ENCODE measurements at places on chromosomes 16 and 17.
A peak's percentile ranks its signal among the peaks of the same experiment; 100 is the strongest.

- DNase-seq, result no peak
These were observed at the start of gene CACNG3 for GRCh38 chr16:24255456-24256371. TSS of gene CACNG3 (plus strand) at chr16:24256335. CDS start at chr16:24256755, 420 bp downstream.

DNA sequence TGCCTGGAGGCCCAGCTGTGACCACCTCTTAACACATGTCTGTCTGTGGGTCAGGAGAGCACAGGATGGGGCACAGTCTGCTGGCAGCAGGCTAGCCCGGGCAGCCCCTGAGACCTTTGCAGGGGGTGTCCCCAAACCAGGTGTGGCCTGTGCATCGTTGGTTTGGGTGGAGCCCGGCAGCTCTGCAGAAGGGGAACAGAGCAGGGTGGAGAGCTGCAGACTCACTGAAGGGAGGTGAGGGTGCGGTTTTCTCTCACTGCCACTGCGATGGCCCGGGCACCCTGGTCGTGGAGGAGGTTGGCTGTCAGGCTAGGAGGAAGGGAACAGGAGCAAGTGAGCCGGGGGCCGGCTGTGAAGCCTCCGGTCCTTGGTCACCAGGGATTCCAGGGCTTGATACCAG is 28.8 kb downstream of the NLRC3 start:
- DNase-seq, result no peak

- no peak for DNase-seq
These were observed 30.6 kb downstream of the TNFRSF13B start for GRCh38 chr17:16941072-16942036.

- no peak for DNase-seq
These were observed 17.8 kb upstream of the HNF1B start for GRCh38 chr17:37762666-37763065.

GRCh38 chr17:57104461-57105175 is 19.6 kb downstream of the AKAP1 start:
- peak; percentile 44 for DNase-seq

DNA sequence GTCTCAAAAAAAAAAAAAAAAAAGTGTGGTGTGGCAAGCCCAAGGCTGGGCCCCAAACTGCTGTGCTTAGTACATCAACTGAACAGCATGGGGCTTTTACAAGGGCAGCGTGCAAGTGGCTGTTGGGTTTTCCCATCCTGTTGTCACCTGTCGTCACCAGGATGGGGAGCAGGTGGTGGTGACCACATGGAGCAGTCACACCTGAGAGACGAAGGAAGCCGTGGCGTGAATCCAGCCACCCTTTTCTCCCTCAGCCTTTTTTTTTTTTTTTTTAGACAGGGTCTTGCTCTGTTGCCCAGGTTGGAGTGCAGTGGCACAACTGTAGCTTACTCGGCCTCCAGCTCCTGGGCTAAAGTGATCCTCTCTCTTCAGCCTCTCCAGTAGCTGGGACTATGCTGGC is 4.1 kb upstream of the MRPL58 start:
- no peak for DNase-seq

- DNase-seq, result no peak
These were observed 6.4 kb downstream of the ZNF764 start for GRCh38 chr16:30551781-30552180.

DNA sequence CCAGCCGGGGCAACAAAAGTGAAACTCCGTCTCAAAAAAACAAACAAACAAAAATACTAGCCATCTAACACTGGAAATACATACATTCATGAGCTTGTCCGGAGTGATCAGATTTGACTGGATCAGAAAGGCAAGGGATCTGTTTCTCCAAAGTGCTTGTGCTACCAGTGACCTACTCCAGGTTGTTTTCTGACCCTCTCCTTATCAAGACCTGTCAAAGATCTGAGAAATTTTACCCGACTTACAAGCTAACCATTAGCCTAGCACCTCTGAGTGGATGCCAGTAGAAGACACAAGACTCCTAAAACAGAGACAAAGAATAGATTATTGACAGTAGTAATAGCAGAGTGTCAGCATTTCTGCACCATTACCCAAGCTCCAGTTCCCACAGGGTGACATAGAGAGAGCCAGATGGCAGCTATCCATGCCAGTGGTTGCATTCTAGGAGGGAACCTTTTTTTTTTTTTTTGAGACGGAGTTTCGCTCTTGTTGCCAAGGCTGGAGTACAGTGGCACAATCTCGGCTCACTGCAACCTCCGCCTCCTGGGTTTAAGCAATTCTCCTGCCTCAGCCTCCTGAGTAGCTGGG is 9.8 kb downstream of the ASPA start:
- no peak for DNase-seq

DNA sequence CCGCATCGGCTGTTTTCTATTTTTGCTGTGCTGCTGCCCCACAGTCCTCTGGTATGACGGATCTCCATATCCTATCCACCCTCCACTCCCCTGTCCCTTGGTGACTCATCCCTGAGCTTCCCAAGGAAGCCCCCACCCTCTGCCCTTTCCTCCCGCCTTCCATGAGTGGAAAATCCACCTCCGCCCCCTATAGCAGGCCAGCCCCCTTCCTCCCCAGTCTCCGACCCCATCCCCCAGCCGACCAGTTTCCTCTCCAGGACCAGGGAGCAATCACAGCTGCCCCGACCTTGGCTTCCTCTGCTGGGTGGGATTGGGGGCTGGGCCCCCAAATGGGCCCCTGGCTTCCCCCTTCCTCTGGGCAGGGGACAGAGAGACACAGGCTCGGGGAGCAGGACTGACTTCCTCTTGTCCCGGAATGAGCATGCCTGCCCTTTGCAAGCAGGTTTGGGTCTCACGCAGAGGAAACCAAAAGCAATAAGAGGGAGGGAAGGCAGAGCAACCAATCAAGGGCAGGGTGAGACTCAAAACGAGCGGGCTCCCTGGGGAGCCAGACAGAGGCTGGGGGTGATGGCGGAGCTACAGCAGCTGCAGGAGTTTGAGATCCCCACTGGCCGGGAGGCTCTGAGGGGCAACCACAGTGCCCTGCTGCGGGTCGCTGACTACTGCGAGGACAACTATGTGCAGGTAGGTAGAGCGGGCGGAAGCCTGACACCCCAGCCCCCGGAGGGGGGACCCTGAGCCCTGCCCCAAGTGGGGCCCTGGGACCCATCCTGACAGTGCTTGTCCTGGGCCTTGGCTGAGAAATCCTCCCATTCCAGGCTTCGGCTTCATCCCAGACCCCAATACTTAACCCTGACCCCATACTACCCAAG is at the start of the genes ABI3 and GNGT2:
Gene ABI3, plus strand, starts transcription at position 550 of the 872 bp plus-strand sequence. Its CDS starts 18 bp downstream, at position 568.
Gene GNGT2, minus strand, starts transcription at position 417 of the 872 bp plus-strand sequence. CDS start 3,152 bp downstream, outside the sequence.
- DNase-seq, result no peak

All from HFF-Myc (cell line).